Left ventricle myocardium superior (tissue), 1 donor: ENCODE measurements at places on chromosomes 4 and X. TPM values are rescaled to one million over a fixed set of nuclear protein-coding genes. Genes with fewer than 3 reads are reported as not detected.

The ZNF630 gene
- total RNA-seq: 3.0 TPM

The BGN gene
- total RNA-seq: 40.6 TPM

The NPNT gene
- 4.9 TPM for total RNA-seq

The GYPB gene
- total RNA-seq: not detected

The TACC3 gene
- 6.4 TPM for total RNA-seq

The CYLC1 gene
- total RNA-seq: not detected

The PF4V1 gene
- total RNA-seq: not detected

The GPR34 gene
- total RNA-seq: 8.6 TPM

The MTNR1A gene
- total RNA-seq: not detected

The LDOC1 gene
- 3.7 TPM for total RNA-seq

The GRPR gene
- total RNA-seq: 0.22 TPM

The MUC7 gene
- not detected for total RNA-seq

The SHOX gene
- total RNA-seq: not detected
